ENCODE measurements at places on chromosomes 5 and 9.

DNA sequence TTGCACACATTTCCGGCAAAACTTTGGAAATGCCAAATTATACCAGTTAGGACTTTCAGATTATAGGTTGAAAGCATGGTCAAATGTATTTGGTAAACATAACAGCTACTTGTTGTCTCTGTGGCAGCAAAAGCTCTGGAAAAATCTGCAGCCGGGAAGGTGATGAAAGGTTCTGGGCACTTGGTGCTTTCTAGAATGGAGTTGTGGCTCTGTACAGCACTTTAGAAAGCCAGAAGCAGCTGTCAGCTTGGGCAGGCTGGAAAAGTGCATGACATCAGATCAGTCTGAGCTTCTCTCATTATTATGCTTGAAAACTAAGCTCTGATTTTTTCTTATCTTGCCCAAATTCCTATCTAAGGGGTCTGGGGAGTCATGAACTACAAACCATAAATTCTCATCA lies 118.6 kb upstream of the MAST4 start:
- no peak for DNase-seq

- DNase-seq: no peak
Observed at GRCh38 chr9:3931996-3932906, 367.6 kb downstream of the GLIS3 start.

- DNase-seq: no peak
Observed at GRCh38 chr9:133643978-133644760, 8.0 kb downstream of the DBH start.

- no peak for DNase-seq
Observed at GRCh38 chr9:87513880-87514535, 16.3 kb downstream of the DAPK1 start.

- DNase-seq: no peak
Observed at GRCh38 chr5:135986891-135987401, 32.2 kb upstream of the LECT2 start.

GRCh38 chr9:114779352-114779845 lies 26.4 kb downstream of the TNFSF15 start:
- no peak for DNase-seq

DNA sequence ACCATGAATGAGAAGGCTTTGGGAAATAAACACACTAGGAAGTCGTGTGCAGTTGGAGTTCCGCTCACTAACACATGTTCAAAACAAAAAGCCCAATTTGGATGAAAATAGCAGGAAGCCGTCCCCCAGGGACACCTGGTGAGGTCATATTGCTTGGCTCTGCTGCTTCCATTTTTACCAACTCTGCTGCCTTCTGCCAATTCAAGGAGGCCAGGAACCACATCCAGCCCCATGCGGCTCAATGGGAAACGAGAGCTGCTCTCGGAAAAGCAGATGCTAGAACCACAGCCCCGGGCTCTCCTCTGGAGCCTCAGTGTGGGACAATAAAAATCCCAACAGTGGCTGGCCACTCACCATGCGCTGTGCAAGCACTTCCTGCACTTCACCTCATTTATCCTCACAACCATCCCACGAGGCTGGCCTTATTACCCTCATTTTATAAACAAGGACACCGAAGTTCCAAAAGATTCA lies 13.4 kb downstream of the ADAM19 start:
- peak; percentile 87 for DNase-seq

DNA sequence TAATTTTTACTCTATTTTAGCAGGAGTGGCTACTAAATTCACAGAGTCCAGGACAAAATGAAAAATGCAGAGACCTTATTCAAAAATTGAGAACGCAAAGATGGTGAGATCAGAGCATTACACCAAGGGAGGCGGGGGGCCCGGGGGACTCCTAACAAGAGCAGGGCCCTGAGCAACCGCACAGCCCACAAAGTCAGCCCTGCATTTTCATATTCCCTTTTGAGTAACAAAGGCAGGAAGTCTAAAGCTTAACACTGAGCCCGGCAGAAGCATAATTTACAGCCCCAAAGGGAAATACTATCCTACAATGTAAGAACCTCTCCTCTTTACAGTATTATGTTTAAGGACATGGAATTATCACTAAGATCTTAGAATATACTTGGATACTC lies 69.4 kb downstream of the TLE1 start:
- DNase-seq: no peak

GRCh38 chr5:172443441-172444109 lies 10.8 kb downstream of the SH3PXD2B start:
- peak; percentile 91 for DNase-seq

DNA sequence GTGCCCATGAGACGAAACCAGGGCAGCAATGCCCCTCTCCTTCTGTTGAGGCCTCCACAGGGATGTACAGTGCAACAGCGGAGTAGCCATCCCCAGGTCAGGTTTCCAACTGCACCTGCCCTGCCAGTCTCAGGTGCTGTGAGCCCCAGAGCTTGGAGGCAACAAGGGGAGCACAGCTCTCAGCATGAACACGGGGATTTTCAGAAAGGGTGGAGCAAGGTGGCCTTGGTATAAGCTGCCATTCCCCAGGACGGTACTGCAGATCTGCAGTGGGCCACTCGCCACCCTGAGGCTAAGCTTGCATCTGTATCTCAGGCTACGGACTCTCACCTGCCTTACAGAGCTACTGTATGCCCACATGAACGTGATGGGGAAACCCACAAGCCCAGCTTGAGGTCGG lies 103.6 kb downstream of the GABBR2 start:
- DNase-seq: no peak

GRCh38 chr5:145921211-145921610 lies 15.2 kb upstream of the SH3RF2 start:
- DNase-seq: no peak

GRCh38 chr5:60522292-60522905 lies 177.6 kb downstream of the DEPDC1B start:
- no peak for DNase-seq

DNA sequence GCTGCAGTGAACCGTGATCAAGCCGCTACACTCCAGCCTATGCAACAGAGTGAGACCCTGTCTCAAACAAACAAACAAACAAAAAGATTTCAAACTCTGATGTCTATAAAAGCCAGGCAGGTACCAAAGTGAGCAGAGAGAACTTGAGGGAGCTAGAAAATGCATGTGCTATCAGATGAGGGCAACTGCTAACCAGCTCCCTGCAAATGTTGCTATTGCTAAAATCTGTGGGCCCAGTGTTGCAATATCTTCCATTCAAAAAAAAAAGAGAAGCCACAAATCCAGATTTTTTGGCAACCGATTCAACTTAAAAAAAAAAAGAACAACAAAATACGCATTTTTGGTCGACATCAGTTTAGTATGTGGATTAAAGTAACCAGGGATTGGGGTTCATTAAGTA lies 5.5 kb downstream of the UBE2D2 start:
- no peak for DNase-seq

DNA sequence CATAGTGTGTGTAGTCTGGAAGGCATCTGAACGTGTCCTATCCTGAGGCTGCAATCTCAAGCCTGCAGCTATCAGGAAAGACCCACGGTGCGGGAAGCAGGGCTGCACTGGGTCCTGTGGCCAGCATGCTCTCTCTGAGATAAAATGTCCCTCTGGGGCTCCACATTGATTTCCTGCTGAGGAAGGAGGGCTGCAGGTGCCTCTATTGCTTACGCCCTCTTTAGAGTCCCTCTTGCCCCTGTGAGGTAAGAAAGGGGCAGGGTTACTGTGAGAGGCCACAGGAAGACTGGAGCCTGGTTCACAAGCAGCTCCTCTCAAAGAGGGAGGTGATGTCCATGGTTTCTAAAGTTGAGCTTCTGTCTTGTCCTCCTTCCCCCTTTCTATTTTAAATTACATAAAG lies 299.9 kb upstream of the RFX3 start:
- no peak for DNase-seq

DNA sequence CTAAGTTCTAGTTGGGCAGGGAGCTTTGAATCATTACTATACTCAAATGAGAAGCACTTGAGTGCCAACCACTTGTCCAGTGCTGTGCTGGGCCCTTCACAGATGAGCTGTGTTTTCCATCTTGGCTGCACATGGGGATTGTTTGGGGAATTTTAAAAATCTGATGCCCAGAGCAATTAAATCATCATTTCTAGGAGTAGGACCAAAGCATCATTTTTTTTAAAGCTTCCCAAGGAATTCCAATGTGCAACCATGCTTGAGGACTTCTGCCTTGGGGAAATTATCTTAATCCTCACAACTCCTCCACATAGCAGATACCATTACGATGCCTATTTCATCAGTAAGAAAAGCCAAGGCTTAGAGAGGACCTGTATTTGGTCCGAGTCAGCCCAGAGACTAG lies 131.4 kb downstream of the TMEM174 start:
- DNase-seq: no peak

- no peak for DNase-seq
Observed at GRCh38 chr5:97923496-97923895, 740.4 kb upstream of the RIOK2 start.

- peak; percentile 47 for DNase-seq
Observed at GRCh38 chr9:95771556-95772246, 103.8 kb upstream of the ERCC6L2 start.

DNA sequence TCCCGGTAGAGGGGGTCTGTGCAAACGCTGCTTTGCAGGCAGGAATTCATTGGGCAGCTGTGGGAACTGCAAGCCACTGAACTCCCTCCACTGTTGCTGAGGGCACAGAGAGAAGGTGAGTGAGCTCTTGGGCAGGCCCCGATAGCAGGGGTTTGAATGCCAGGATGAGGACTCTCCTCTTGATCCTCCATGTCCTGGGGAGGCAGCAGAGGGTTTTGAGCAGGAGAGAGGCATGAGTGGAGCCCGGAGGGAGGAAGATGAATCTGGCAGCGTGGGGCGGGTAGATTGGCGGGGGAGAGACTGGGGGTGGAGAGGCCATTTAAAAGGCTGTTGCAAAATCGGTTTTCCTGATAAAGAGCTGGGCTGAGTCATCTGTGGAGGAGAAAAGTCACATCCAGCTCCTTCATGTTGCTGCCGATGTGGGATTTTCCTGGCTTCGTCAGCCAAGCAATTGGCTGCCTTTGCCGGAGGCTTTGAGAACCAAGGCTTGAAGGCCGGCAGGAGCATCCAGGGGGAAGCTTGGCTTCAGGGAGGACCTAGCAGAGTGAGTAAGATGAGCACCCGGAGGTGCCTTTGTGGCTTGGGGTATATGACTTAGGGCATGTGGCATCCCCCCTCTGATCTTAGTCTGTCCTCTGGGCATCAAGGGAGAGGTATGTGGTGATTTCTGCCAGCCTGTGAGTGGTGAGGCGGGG lies at the start of gene SYNPO:
SYNPO (plus strand) TSS at position 350 of the 695 bp plus-strand sequence. CDS start 7,616 bp downstream, outside the sequence.
- no peak for DNase-seq
